Upper lobe of right lung (tissue), 1 donor: ENCODE measurements at places on chromosomes 16 and 17. TPM values are rescaled to one million over a fixed set of nuclear protein-coding genes. Genes with fewer than 3 reads are reported as not detected.

- no peaks in the 10 kb centered on the region for H3K36me3 ChIP-seq
- H3K4me1 ChIP-seq: no peaks in the 10 kb centered on the region
- no peak overlapping the region for H3K4me3 ChIP-seq
- DNase-seq: no peak
Measured at GRCh38 chr16:55283812-55284717, 39.9 kb upstream of the IRX6 start.

GRCh38 chr16:70751593-70751992 is 49.4 kb downstream of the VAC14 start:
- DNase-seq: no peak
- peak overlapping the region; percentile 79 for H3K27ac ChIP-seq
- no peak overlapping the region for H3K4me3 ChIP-seq
- no peaks in the 10 kb centered on the region for H3K27me3 ChIP-seq

ABCC3 gene
- 65.4 TPM for total RNA-seq

TEKT1 gene
- total RNA-seq: not detected

DNA sequence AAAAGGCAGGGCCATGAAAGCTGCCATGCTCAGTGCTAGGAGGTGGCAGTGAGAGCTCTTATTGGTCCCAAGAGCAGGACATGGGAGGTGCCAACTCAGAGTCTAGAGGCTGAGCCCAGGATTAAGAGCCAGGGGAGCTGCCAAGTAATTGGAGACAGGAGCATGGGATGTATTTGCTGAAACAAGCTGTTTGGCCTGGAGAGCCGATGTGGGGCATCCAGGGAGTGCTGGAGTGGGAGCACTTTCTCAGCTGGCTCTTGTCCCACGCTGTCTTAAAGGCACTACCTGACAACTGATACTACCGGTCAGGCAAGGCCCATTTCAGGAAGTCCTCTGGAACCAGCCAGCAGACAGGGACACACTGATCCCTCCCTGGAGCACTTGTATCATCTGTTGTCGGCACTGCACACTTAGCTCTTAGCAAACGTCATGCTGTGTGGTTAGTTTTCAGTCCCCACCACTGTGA is 19.3 kb downstream of the ANKFN1 start:
- H3K27me3 ChIP-seq: no peaks in the 10 kb centered on the region
- no peak overlapping the region for H3K4me3 ChIP-seq
- H3K27ac ChIP-seq: no peak overlapping the region
